Activated CD8-positive, alpha-beta memory T cell treated with anti-CD3 and anti-CD28 coated beads for 1 hour (primary cell): ENCODE measurements at places on chromosomes 12 and 14.

DNA sequence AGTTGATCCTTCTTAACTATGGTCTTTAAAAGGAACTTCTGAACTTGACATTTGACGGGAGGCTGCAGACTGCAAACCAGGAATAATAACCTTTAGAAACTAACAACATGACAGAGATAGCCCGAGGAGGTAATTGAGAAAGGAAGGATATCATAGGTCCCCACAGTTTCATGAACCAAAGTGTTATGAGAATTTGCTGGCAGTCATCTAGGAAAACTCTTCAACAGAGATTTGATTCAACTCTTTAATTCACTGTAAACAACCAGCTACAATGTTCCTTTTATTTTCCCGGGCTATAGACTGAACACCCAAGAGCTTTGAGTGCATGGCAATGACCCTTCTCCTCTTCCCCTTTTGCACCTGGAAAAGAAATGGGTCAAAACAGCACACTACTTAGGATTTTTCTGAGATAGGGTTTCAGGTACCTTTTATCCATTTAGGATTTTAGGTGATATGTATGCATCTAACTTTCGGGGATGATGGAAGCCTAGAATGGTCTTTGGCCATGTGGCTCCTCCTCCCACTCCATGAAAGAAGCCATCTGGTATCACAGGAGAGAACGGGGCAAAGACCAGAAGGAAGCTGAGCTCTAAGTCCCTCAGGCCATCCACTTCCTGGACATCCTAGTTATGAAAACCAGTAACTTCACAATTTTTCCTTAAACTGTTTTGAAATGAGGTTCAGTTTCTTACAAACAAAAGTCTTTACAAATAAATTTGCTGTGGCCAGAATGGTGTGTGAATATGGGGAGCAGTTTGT lies 23.0 kb downstream of the GLT8D2 start:
- DNase-seq = no peak

- no peak for DNase-seq
Observed at GRCh38 chr12:87317302-87317701, 711.9 kb downstream of the C12orf50 start.

GRCh38 chr14:23569443-23570151 lies 2.0 kb upstream of the AP1G2 start:
- DNase-seq = no peak

DNA sequence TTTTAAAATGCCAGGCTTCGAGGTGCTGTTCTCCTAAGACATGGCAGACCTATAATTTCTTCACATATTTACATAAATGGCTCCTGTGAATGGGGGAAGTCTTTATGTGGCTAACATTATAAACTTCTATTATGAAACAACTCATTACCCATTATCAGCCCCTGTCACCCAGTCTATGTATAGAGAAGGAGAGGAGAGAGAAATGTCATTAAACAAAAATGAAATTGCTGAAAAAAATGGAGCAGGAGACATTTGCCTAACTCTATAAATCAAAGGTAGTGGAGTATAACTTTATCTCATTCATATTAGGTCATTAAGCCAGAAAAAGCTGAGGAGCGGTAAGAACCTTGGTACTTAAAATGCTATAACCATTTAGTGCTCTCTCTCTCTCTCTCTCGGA lies 71.9 kb upstream of the KRR1 start:
- no peak for DNase-seq

- DNase-seq = no peak
Observed at GRCh38 chr12:10331642-10332239, 24.1 kb downstream of the KLRD1 start.

DNA sequence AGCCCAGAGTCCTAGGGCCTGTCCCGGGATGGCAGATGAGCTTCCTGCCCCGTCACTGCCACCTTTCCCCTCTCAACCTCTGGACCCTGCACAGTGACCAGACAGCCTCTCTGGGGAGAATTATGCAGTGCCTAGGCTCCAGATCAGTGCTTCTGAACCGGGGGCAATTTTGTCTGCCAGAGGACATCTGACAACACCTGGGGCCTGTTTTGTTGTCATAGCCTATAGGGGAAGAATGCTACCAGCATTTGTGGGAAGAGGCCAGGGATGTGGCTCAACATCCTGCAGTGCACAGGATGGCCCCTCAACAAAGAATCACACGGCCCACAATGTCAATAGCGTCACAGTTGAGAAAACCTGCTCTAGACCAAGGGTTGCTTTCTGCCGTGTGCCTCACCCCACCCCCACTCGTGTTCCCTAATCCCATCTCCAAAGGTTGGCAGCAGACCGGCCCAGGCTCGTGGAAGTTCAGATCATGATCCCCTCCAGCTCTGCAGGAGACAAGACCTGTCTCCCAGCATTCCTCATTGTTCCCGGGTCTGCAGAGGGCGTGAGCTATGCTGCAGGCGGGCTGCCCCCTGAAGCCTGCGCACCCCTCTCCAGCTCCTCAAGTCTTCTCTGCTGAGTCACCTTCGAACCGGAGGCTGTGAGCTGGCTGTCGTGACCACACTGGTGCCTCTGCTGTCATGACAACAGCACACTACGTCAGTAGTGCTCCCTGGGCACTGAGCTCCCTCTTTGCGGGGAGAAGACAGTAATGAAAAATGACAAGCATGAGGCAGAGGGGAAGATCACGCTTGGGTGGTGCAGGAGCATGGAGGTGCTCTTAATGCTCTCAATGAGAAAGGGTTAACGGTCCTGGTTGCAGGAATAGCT lies 2.0 kb upstream of the GAPDH start:
- DNase-seq = peak; percentile 66

DNA sequence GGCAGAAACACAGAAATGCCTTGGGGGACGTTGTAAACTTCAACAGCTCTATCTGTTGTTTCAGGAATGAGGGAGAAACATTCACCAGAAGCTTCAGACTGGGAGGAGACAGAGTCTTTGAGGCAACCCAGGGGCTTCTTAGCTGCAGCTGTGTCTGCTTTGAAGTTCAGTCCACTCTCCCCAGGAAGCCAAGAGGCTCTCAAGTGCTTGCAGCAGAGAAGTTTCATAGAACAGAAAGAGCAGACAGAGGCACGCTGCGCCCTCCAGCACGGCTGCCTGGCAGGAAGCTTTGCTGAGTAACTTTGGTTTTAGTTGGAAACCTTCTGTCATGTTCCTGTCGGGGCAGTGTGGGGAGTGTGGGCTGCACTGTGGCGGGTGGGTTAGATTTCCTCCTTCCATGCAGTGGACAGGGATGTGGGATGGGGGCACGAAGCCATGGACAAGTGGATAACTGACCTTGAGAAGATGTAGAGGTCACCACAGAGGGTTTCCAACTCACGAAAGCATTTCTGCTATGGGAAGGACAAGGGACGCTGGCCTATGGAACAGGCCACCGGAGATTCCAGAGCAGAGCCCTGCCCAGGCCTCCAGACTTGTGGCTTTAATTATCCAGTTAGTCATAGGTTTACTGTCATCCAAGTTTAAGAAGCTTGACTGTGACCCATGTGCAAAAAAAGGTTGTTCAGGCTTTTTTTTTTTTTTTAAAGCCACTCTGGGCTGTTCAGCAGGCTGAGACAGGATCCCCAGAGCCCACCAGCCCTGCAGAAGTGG lies 107.7 kb downstream of the ARF6 start:
- peak; percentile 51 for DNase-seq

GRCh38 chr12:40988824-40989223 lies 199.3 kb upstream of the PDZRN4 start:
- no peak for DNase-seq

GRCh38 chr14:28542040-28542439 lies 224.5 kb upstream of the FOXG1 start:
- DNase-seq = no peak

DNA sequence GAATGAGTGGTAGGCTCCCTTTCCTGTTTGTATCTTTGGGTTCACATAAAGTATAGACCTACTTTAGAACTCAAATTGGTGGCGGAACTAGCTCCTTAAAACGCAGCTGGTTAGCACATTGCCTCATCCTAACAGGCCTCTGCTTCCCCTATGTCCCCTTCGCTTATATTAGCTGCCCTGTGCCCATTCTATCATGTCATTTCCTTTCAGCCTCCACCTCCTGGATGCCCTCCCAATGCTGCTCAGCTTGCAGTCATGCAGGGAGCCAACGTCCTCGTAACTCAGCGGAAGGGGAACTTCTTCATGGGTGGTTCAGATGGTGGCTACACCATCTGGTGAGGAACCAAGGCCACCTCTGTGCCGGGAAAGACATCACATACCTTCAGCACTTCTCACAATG lies 3.5 kb downstream of the DAZAP2 start:
- no peak for DNase-seq

GRCh38 chr12:63098851-63099250 lies 52.1 kb downstream of the AVPR1A start:
- DNase-seq = no peak

- DNase-seq = no peak
Observed at GRCh38 chr14:69181491-69181890, 9.8 kb upstream of the EXD2 start.

DNA sequence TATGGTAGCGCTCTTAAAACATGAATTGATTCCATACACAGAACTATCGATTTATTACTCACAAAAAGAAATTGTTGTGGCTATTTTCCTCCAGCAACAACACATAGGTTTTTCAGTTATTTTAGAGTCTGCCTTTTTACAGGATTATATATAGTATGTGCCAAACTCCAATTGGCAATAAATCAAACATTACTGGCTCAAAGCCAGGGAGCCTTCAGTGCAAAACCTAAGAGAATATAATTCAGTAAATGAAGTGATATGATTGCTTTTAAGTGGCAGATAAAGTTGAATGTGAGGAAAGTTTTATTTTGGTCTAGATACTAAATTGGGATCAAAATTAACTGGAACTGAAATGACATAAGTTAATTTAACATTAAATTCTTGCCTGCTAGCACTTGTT lies 234.8 kb downstream of the PIK3C2G start:
- DNase-seq = no peak

DNA sequence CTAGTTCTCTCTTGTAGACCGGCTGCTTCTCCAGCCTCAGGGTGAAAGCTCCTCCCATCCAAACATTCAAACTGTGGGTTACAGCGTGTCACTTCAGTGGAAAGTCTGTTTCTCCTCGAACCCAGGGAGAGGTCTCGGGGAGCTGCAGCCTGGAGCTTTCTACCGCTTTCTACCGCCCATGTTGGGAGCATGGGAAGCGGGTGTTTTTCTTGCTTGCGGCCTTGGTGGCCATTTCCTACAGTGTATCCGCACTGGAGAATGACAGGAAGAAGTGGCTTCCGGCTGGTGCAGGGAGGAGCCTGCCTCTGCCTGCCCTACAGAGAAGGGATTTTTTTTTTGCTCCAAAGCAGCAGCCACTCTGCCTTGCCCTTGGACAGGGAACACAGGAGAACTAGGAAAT lies 21.2 kb downstream of the ZFP36L1 start:
- DNase-seq = no peak

DNA sequence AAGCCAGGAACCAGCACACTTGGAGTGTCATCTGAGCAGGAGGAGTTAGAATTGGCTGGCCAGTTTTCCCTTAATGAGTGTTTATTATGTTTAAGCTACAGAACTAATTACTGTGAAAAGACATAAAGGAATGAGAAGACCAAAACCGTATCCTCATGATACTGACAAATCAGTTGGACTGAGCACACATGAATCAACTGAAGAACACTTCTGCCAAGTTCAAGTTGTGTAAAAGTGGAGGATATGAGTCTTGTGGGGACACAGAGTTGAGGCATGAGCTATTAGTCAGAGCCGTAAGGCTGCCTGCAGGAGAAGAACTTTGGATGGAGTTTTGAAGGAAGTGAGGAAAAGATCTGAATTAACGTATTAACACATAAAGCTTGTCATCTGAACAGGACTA lies 43.1 kb downstream of the HMGA2 start:
- DNase-seq = no peak

DNA sequence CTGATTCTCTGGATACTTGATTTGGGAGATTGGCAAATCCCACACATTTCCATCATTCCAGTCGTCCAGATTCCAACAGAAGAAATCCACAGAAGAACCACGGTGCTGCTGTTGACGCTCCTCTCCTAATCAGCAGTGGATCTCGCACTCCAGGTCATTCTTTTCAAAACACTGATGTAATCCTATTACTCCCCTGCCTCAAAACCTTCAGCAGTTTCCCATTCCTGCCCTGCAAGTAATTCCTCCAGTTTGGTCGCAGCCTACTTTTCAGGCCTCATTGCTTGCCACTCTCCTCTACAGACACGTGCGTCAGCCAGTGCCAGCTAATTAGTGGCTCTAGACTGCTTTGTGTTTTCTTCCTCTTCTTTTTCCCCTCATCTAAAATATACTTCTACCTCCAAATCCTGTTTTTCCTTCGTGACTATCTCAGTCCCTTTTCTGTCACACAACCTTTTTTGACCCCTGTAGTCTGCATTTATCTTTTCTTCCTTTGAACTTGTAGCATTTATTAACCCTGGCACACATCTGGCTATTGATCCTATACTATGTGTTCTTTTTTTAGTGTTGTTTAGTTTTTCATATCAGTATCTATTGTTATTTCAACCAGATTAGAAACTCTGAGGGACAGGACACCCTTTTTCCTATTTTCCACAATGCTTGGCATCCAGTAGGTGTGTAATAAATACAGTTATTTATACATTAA lies 36.8 kb downstream of the PRORP start:
- DNase-seq = no peak

GRCh38 chr14:39090548-39091111 lies 12.4 kb downstream of the SEC23A start:
- DNase-seq = no peak

DNA sequence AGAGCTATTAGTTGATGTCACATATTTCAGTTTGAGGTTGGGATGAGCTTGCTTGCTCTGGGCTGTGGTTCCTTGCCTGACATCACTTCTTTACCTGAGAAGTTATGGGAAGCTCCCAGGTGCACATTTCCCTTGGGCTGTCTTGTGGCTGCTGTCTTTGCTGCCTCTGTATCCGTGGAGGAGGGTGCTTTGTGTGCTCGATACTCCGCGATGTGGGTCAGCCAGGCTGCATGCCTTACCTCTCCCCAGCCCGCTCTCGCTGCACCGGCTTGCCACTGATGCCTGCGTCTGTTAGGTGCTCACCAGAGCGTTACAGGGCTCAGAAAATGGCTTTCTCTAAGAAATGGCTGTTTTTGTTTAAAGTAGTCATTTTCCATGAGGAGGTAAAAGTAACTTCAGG lies 19.6 kb downstream of the PELI2 start:
- no peak for DNase-seq

GRCh38 chr14:26379951-26380350 lies 217.9 kb downstream of the NOVA1 start:
- no peak for DNase-seq

DNA sequence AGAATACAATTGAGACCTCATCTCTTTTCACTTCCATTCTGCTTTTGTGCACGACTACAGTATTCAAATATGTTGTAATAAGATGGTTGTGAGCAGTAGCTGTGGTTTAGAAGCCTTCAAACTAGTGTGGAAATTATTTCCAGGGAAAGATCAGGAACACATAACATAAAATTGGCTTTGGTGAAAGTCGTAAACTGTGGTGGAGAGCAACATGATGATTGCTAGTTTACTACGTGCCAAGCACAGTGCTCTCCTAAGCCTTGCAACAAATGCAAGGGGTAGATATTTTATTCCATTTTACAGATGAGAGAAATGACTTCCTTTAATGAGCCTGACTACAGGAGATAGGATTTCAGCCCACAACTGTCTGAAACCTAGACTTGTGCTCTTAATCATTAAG lies 172.4 kb upstream of the LMNTD1 start:
- no peak for DNase-seq

- DNase-seq = no peak
Observed at GRCh38 chr14:55353686-55354467, 57.8 kb downstream of the ATG14 start.

GRCh38 chr12:9731393-9731792 lies 1.5 kb downstream of the CLECL1 start:
- DNase-seq = no peak
